AG08396 (cell line): ENCODE measurements at places on chromosomes 5 and 9.

- no peak for DNase-seq
Observed at GRCh38 chr9:3903273-3903672, 377.5 kb upstream of the RFX3 start.

DNA sequence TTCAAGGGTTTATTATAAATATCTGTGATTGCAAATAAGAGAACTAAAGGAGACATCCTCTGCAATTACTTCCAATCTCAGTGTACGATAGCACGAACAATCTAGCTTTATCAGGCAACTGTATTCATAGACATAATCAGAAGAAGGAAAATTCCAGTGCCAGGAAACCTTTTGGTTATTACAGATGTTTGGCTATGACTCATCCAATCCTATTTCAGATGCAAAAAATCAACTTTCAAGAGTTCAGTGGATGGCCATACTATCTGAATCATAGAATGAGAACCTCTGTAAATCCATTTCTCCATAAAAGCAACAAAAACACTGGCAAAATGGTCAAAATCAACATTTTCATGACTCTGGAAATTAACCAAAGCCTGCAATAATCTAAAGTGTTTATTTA, 37.9 kb downstream of the GAS1 start:
- peak; percentile 19 for DNase-seq

DNA sequence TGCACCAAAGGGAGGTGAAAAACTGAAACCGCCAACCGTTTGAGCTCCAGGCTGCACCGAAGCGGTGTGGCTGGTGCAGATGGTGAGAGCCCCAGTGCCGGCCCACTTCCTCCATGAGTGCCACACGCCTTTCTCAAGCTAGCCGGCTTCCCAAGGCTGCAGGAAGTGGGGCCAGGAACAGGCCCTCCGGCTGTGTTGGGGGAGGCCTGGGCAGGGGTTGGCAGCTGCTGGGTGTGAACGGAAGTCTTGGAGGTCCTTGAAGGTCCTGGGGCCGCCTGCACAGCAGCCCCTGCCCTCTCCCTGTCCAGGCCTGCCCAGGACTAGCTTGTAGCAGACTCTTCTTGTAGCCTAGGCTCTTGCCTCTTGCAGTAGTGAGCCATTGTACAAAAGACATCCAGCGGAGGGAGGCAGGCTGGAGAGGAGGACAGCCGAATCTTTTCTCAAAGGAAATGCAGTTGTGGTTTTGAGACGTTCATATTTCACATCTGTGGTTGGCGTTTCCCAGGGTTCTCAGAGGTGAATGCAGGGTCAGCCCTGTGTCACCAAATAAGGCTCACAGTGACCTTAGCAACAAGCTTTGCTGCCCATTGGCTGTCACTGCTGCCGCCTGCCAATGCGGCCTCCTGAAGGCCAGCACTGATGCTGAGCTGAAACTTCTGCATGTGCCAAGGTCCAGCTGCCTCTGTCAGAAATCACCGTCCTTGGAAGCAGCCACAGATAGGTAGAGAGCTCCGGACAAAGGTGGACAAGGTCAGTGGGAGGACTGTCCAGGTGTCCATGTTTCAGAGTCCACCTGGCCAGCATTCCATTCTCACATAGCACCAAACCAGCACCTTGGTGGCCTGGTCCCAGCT, 23.9 kb downstream of the IRF1 start:
- DNase-seq = no peak

DNA sequence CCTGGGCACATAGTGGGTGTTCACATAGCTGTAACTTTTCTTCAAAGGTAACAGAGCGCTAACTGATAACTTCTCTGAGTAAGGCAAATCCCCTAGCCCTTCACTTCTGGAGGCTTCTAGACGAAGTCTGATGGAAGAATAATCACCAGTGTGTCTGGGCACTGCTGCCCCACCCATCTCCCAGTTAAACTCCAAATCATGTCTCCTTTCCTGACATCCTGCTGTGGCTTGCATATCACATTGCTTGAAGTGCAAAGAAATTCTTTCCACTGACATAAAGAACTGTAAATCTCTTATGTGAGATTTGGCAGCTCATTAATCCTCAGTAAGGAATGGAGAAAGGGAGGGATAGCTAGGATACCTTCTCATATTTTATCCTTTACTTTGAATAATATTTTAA, 74.6 kb downstream of the MARCHF11 start:
- no peak for DNase-seq

GRCh38 chr5:43432486-43433375, 20.5 kb upstream of the CCL28 start:
- peak; percentile 36 for DNase-seq

GRCh38 chr9:13688990-13689600, 409.6 kb upstream of the MPDZ start:
- no peak for DNase-seq

DNA sequence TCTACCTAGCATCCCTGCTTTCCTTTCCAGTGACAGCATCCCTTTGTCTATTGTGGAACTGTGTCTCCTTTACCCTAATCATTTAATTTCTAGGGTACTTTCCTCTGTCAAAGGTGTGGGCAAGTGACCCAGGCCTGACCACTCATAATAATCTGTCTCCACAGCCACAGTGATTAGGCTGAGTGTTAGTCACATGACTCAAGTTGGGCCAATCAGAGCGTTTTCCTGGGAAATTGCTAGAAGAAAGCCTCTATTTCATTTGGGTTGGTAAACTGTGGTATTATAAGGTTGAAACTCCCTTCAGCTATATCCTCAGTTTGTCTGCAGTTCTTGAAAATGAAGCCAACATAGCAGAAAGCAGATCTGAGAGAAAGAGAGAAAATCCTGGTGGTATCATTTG, 14.2 kb upstream of the AP3B1 start:
- no peak for DNase-seq

DNA sequence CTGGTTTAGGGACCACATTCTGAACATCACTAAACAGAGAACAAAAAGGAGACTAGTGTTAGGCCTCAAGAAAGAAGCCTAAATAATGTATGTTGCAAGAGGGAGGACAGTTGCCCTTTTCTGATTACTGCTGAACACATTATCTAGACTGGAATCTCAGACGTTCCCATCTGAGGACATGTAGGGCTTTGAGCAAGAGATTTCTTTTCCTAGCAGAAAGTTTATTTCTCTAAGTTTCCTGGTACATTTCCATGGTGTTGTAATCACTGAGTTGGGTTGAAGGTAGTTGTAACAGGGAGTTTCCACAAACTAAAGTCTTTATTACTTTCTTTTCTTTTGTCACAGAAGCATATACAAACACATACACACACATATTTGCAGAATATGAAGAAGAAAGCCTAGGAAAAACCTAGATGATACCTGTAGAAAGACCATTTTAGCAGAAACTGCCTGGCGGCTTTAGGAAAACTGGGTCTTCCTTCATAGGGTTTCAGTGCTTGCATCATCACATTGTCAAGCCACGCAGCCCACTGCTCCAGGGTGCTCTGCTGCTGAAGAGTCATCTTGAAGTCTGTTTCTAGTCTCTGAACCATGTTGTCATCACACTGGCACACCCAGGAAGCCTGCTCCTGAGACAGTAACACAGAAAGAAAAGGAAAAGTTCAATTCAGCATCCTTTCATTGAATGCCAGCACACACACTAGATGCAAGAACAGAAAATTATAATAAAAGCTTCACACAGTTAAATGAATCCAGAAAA, 269.1 kb downstream of the RFX3 start:
- DNase-seq = no peak

DNA sequence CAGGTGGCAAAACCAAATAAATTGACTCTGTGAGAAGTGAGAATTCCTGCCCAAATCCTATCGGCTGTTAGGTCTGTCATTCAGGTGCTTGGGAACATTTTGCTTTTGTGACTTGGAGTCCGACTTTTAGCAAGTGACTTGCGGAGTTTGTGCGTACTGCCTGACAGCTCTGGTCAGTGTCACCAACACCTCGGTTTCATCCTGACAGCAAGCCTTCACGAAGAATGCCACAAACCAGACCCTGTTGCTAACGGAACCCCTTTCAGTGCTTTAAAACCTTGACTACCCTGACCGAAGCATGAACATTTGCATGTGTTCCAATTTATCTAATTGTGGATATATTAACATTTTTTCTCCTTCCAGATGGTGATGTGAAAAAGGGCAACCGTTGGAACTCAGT, 26.5 kb downstream of the LIX1 start:
- DNase-seq = no peak

GRCh38 chr5:153476767-153477166, 13.7 kb upstream of the GRIA1 start:
- DNase-seq = peak; percentile 25

DNA sequence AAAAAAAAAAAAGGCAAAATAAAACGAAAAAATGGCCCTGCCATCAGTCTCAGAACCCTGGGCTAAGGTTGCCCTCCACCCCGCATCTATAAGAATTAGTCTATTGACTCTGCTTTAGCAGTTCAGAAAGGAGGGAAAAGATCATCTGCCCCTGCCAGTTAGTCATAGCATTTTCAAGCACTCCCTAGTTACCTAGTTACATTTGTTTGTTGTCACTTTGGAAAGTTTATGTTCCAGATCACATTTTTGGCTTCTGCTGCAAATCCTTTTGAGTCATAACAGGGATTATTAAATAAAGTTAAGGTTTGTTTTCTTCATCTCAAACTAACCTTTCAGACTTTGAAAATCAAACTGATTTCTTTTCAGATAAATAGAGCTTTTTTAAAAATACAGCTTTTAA, 52.1 kb downstream of the AQP7 start:
- DNase-seq = peak; percentile 76

- DNase-seq = peak; percentile 29
Observed at GRCh38 chr5:133870661-133871060, 97.8 kb downstream of the C5orf15 start.

DNA sequence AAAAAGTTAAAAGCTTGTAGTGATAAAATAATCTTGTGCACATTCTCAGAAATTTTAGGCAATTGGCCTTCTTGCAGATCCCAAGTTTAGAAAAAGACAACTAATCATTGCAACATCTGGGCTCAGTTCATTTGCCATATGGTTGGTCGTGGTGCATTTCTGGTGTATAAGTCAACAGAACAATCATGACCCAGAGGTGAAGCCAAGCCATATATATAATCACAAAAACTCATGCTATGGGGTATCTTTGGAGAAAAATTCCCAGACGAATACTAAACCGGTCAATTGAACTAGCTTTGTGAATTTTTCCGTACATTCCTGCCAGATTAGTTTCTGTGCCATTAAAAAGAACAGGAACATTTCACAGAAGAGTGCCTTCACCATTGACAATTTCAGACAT, 50.3 kb downstream of the FYB1 start:
- DNase-seq = no peak

- DNase-seq = no peak
Observed at GRCh38 chr5:148808864-148809642, 17.4 kb upstream of the ADRB2 start.

- DNase-seq = no peak
Observed at GRCh38 chr9:96214635-96215034, 87.3 kb downstream of the HSD17B3 start.

DNA sequence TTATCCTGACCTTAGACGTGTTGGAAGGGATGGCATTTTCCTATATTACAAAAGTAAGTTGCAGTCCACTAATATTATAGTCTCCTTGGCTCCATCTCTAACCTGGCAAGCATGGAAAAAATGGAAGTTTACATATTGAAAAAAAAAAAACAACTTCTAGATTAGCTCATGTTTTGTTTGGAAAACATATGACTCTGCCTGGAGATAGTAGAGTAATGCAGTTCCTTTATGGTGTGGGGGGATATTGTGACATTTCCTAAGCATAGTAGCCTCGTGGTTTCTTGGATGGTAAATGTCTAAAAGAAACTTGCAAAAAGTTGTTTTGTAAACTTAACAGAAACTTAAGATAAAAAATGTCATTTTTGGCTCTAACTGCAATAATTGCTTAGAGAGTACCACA, 244.4 kb upstream of the FBXL7 start:
- DNase-seq = no peak

DNA sequence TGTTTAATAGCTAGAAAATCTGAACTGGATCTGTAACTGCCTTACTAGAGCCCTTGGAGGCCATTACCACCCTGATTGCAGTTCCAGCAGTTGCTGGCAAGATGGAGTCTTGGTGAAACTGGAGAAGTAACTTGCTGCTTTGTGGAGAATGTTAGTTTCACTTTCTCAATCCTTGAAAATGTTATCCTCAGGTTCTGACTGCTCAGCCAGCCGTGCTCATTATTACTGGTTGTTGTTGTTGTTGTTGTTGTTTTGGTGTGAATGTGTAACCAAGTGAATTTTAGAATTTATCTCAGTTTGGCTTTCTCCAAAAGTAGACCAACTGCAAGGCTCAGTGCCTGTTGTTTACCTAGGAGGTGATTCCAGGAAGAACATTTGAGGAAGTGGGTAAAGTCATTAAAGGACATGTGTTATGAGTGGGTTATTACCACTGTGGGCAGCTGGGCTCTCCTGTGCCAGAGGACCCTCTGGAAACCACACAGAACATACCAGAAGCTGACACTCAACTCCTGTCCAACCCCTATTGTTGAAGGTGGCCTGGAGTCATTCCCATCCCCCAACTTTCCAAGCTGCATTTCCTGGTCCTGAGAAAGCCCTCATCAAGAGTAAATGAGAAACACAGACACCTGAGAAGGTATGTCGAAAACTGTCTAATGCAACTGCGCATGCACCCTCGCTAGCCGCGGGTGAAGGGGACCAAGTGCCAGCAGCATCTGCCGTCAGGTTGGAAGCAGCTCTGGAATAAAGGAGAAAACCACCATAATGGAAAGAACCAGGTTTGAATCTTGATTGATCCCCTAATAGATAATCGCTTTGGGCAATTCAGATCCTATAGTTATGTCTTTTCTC, 111.6 kb downstream of the CMYA5 start:
- DNase-seq = peak; percentile 18

- no peak for DNase-seq
Observed at GRCh38 chr5:149089796-149090195, 26.9 kb upstream of the SH3TC2 start.

DNA sequence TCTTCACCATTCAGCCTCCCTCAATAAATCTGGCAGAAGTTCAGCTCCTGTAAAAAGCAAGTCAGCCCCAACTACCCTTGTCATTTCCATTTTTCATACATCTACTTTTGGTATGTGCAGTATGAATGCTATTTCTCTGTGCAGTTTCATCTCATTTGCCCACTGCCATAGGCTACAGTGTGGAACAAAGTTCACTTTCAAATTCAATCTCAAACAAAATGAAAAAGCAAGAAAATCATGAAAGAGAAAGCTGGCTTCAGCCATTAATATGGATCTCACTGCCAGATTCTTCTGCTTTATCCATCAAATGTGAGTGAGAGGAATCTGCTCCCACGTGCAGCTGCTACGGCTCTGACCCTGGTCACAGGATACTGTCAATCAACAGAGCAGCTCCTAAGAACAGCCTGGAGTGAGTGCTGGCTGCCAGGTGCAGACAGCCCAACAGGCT, 494.2 kb downstream of the ZNF608 start:
- DNase-seq = no peak
